ENCODE measurements at places on chromosomes 13 and 19.

- DNase-seq = no peak
Measured at GRCh38 chr13:56615572-56615971, 525.1 kb upstream of the PRR20A start.

GRCh38 chr19:5369962-5370367, 29.4 kb upstream of the PTPRS start:
- DNase-seq = peak; percentile 19

DNA sequence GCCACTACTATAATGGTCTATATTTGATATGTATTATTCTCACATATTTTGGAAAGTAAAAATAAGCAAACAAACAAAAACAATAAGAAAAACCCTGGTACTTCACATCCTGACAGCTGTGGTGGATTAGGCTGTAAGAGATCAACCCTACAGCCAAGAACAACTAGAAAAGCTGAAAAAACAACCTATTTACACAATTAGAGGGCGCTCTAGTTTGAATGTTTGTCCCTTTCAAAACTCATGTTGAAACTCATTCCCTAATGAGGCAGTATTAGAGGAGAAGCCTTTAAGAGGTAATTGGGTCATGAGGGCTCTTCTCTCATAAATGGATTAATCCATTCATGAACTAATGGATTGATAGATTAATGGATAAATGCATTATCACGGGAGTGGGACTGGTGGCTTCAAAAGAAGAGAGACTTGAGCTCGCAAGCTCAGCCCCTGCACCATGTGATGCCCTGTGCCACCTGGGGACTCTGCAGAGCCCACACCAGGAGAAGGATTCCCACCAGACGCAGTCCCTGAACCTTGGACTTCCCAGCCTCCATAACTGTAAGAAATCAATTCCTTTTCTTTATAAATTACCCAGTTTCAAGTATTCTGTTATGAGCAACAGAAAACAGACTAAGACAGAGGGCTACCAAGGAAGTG, 733.9 kb upstream of the ARGLU1 start:
- DNase-seq = no peak

GRCh38 chr13:30576528-30576927, 41.2 kb upstream of the USPL1 start:
- DNase-seq = no peak

GRCh38 chr13:101204270-101205020, 211.9 kb downstream of the NALCN start:
- no peak for DNase-seq

GRCh38 chr19:48807590-48808308, 3.1 kb downstream of the BCAT2 start:
- no peak for DNase-seq

DNA sequence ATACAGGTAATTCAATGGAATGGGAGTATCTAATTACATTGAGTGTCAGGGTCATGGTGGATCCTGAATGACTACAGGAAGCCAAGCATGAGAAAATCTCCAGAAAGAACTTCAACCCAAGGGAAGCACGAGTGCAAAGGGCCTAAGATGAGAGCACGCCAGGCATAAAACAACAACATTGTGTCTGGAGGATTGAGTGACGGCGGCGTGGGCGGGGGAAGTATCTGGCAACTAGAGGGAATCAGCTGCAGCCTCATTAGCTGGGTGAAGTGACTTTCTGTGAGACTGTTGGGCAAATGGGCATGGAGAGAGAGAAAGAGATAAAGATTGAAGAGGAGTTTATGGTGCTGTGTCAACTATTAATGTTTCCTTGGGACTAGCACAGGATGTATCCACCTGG, 194.3 kb downstream of the GPC6 start:
- no peak for DNase-seq

- no peak for DNase-seq
Measured at GRCh38 chr13:103961129-103961528, 894.9 kb upstream of the SLC10A2 start.

DNA sequence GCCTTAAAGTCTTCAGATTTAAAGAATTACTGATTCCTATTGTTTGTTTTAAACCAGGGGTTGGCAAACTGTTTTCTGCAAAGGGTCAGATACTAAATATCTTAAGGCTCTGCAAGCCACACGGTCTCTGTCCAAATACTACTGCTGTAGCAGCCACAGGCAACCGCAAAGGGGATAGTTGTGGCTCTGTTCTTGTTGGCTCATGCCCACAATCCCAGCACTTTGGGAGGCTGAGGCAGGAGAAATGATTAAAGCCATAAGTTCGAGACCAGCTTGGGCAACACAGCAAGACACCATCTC, 22.4 kb downstream of the RANBP3 start:
- DNase-seq = no peak

GRCh38 chr13:73449252-73449651, 390.4 kb downstream of the KLF5 start:
- DNase-seq = no peak

DNA sequence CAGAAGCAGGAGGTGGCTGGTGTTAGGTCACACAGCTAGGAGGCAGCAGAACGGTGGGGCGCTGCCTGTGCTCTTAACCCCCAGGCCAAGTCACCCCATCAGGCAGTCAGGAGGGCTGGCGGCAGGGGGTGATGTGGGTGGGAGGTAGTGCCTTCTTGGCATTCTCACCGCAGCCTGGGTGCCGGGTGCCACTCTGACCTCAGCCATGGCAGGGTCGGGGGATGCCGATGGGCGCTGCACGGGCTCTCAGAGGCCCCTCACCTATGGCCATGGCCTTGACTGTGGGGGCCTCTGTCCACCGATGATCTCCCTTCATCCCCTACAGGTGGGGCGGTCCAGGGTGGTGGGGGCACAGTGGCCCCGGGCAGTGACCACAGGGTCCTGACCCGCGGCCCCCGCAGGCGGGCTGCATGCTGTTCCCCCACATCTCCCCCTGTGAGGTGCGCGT, 5.6 kb downstream of the PTOV1 start:
- no peak for DNase-seq

DNA sequence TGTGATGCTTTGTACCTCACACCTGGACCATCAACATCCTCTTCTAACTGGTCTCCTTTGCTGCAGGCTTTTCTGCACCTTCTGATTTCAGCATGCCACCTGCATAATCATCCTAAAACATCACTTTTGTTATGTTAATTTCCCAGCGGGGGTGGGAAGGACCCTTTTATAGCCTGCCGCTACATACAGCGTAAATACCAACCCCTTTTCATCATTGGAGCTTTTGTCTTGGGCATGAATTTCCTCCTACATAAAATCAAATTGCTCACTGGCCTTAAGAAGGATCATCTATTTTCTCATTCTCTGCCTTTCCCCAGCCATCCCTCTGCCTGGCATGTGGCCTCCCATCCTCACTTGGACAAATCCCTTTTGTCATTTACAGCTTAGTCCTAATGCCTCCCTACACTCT, 124.7 kb downstream of the RBM26 start:
- no peak for DNase-seq

DNA sequence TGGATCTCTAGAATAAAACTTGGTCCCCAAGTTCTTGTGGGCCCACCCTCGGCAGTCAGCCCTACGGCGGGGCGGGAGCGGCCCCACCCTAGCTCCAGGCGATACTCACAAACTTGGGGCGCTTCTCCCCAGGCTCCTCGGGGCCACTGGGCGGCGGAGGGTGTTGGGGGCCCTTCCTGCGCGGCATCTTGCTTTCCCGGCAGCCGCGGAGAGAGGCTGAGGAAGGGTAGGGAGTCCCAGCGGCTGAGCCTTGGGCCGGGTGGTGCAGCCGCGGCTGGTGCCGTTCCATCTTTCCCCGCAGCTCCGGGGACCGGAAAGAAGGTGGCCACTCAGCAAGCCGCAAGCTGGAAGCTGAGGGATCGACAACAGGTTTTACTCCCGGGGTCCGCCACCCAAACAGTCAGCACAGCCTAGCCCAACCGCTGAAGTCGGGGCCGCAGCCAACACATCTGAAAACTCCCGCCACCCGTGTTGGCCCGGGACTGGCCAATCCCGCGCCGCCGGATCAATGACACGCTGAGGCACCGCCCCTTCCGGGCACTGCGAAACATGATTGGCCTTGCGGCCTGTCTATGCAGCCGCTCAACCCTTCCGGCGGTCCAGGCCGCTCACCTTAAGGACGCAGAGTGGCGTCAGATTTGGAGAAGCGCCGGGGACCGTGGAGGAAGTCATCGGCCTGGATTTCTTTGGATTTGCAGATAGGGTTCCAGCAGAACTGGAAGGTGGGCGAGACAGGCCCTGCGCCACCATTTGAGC, at the start of gene DIAPH3:
Gene DIAPH3, minus strand, starts transcription at position 451 of the 756 bp plus-strand sequence. Its CDS starts 162 bp downstream, at position 289.
- peak; percentile 84 for DNase-seq

GRCh38 chr19:19510432-19510831, 4.9 kb downstream of the TSSK6 start:
- DNase-seq = no peak

- DNase-seq = no peak
Measured at GRCh38 chr13:92510416-92510815, 716.2 kb upstream of the GPC6 start.
